ENCODE measurements at places on chromosomes 6 and 20. TPM values are rescaled to one million over a fixed set of nuclear protein-coding genes. Genes with fewer than 3 reads are reported as not detected.

The SLC4A11 gene
- total RNA-seq, result 0.49 TPM

The PNPLA1 gene
- not detected for total RNA-seq

DNA sequence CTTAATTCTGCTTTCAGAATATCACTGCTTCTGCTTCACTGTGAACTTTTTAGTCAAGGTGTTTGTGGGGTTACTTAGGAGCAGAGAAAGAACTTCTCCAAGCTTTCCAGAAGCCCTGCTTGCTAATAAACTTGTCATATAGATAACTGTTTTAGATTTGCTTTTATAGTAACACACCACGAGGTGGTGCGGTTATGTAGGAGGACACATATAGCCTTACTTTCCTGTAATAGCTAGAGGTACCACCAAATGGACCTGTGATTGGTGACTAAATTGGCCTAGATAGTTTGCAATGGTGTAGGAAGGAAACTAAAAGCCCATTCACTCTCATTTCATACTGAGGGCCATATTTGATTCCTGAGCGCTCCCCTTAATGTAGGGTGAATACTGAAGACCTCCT is 52.3 kb upstream of the BCLAF1 start:
- no peak for DNase-seq

GRCh38 chr6:123117145-123117908 is 121.3 kb downstream of the CLVS2 start:
- no peak for DNase-seq

DNA sequence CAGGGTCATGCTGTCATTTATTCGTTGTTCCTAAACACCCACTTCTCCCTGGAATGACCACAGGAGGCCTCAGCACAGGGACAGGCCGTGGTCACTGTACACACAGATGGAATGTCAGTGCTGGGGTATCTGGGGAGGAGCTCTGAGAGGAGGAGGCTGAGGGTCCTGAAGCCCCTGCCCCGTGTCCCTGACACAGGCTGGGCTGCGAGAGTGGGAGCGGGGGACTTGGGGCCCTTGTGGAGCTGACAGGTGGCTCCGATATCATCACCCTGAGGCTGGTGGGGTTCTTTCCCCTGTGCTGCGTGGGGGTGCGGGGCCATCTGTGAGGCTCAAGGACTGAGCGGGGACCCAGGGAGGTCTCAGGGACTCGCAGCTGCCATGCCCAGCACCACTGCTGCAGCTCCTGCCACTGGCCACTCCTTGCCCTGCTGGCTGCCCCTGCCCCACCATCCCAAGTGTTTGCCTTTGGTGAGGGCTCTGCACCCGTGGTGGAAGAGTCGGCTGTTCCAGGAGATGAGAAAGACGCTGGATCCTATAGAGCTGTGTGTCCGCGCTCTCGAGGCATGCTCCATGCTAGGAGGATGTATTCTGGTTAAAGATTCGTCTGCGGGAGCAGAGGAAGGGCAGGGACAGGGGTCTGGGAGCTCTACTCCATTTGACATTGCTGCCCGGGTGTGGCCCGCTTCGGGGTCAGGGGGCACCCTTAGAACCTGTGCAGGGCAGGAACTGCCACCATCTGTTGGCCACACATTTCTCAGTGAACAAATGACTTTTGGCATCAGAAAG is 18.9 kb downstream of the NPEPL1 start:
- no peak for DNase-seq

GRCh38 chr6:166785131-166785530 is 158.1 kb upstream of the RPS6KA2 start:
- DNase-seq, result no peak

- DNase-seq, result no peak
Measured at GRCh38 chr20:37530696-37531095, 3.0 kb upstream of the BLCAP start.

Data from fibroblast of the aortic adventitia (primary cell).